ENCODE measurements at places on chromosomes 12 and 14.
A peak's percentile ranks its signal among the peaks of the same experiment; 100 is the strongest.

DNA sequence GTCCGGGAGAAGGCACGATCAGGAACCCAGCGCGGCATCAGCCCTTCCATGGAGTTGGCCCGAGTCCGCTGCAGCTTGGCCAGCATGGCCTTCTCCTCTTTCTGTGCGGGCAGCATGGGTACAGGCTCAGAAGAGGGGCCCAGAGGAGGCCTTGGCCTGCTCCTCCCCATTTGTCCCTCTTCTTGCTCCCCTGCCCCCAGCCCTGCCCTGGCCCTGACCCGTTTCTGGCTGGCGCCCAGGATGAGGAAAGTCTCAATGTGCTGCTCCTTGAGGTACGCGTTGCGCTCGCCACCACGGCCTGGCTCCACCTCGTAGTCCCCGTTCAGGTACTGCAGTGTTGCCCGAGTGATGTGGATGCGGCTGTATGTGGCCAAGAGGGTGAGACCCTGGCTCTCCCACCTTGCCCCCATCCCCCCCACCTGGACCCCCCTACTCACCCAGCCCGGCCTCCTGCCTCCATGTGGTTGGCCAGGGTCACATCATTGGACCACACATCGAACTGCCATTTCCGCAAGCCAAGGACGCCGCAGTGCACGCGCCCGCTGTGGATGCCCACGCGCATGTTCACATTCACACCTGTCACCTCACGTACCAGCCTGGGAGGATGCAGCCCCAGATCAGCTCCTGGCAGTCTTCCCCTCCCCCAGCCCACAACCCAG, 12.8 kb downstream of the ADCY6 start:
- no peak overlapping the region for H3K27ac ChIP-seq
- no peaks in the 10 kb centered on the region for H3K27me3 ChIP-seq
- no peak overlapping the region for H3K4me3 ChIP-seq
- DNase-seq: no peak

DNA sequence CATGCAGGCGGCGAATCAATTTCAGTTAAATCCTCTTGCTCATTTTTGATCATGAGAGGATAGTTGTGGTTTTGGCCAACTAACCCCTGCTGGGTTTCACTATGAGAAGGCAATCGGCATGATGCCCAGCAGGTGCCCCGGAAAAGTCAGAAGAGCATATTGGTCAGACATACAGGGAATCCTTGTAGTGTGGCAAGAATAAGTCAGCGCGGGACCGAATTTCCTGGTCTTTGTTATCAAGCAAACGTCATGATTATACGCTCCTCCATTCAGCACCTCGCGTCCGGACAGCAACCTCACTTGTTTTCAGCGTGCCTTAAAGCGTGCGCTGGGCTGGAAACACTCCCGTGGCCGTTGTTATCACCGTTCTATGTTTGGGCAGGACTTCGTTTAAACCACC, 1.8 kb downstream of the TBC1D30 start:
- H3K36me3 ChIP-seq: no peaks in the 10 kb centered on the region
- H3K4me3 ChIP-seq: no peak overlapping the region
- H3K4me1 ChIP-seq: peaks cover 17% of the 10 kb centered on the region
- H3K27ac ChIP-seq: no peak overlapping the region
- no peak for DNase-seq

DNA sequence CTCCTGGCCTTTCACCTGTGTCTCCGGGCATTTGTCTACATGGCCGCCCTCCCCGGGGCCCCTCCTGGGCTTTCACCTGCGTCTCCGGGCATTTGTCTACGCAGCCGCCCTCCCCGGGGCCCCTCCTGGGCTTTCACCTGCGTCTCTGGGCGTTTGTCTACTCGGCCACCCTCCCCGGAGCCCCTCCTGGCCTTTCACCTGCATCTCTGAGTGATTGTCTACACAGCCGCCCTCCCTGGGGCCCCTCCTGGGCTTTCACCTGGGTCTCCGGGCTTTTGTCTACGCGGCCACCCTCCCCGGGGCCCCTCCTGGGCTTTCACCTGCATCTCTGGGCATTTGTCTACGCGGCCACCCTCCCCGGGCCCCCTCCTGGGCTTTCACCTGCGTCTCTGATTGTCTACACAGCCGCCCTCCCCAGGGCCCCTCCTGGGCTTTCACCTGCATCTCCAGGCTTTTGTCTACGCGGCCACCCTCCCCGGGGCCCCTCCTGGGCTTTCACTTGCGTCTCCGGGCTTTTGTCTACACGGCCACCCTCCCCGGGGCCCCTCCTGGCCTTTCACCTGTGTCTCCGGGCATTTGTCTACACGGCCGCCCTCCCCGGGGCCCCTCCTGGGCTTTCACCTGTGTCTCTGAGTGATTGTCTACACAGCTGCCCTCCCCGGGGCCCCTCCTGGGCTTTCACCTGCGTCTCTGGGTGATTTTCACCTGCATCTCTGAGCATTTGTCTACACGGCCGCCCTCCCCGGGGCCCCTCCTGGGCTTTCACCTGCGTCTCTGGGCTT, 68.0 kb upstream of the GALNT9 start:
- DNase-seq: no peak
- H3K27me3 ChIP-seq: no peaks in the 10 kb centered on the region
- H3K4me1 ChIP-seq: no peaks in the 10 kb centered on the region
- H3K27ac ChIP-seq: no peak overlapping the region
- H3K36me3 ChIP-seq: no peaks in the 10 kb centered on the region
- no peak overlapping the region for H3K4me3 ChIP-seq

DNA sequence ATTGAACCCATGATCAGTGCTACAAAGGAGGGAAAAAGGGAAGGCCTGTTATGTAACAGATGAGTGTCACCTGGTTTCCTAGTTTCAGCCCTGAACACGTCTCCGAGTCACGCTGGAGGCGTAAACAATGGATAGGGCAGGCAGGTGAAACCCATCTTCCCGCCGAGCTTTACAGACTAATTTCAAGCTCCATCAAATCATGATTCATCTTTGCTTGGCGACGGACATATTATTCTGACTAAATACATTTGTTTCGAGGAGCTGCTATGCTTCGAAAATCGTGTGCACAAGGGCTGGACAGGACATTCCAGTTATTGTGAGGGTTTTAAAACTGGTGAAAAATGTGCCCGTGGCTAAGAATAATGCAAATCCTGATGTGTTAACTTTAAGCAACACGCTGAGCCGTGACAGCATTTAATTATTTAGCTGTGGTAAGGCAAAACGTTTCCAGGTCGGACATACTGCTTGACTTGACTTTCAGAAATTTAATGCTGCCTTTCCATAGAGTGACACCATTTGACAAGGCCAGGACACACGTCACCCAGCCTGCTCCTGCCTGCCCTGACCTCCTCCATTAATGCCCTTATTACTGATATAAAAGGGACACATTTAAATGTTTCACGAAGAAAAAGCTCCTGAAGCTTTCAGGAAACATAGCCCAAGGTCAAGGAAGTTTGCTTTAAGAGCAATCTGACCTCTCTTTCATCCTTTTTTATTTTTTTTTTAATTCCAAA, 1203.5 kb upstream of the TMEM132C start:
- no peaks in the 10 kb centered on the region for H3K36me3 ChIP-seq
- H3K4me3 ChIP-seq: no peak overlapping the region
- no peak for DNase-seq
- no peaks in the 10 kb centered on the region for H3K4me1 ChIP-seq
- no peaks in the 10 kb centered on the region for H3K27me3 ChIP-seq

DNA sequence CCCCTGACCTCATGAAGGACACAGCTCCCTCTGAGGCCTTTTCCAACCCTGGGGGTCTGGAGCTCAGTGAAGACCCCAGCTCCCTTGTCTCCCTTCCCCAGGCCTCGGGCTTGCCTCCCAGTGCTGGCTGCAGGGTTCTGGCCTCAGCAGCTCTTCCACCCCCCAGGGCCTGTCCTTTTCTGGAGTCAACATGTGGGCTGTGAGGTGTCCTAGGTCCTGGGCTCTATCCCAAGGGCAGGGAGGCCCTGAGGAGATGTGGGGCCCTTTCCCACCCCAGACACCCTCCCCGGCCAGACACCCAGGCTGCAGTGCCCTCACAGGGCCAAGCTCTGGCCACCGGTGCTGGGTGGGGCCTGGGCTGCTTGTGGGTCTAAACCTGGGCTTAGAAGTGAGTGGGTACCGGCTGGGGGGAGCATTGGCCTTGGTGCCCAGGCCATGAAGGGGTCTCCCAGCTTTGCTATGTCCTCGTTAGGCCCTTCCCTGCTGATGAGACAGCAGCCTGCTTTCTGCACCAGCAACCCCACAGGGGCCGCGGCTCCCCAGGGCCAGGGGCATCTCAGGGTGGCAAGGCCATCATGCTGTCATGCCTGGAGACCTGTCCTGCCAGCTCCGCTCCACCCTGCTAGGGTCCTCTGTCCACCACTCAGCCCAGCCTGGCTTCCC, 2.7 kb upstream of the CRIP2 start:
- H3K27ac ChIP-seq: peak overlapping the region; percentile 86
- no peaks in the 10 kb centered on the region for H3K27me3 ChIP-seq
- peaks cover 26% of the 10 kb centered on the region for H3K4me1 ChIP-seq
- H3K36me3 ChIP-seq: peaks cover 15% of the 10 kb centered on the region

DNA sequence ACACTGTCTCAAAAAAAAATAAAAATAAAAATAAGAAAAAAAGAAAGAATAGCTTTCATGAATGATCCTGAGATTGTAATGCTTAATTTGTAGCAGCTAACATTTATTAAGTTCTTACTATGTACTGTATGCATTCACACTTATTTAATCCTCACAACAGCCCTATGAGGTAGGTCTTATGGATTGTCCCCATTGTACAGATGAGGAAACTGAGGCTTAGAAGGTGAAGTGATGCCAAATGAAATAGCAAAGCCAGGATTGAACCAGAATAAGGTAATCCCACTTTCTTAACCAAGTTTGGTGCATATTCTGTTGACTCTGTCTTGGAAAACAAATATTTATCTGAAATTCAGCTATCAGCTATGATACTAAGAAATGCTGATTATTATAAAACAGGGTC, 2.1 kb downstream of the USP30 start:
- no peak for DNase-seq
- H3K36me3 ChIP-seq: peaks cover 15% of the 10 kb centered on the region
- H3K4me3 ChIP-seq: no peak overlapping the region
- no peaks in the 10 kb centered on the region for H3K4me1 ChIP-seq
- no peaks in the 10 kb centered on the region for H3K27me3 ChIP-seq

GRCh38 chr12:103751171-103751570, 89.9 kb downstream of the NT5DC3 start:
- H3K36me3 ChIP-seq: no peaks in the 10 kb centered on the region
- no peak for DNase-seq
- no peaks in the 10 kb centered on the region for H3K4me1 ChIP-seq
- no peaks in the 10 kb centered on the region for H3K27me3 ChIP-seq
- H3K27ac ChIP-seq: no peak overlapping the region
- no peak overlapping the region for H3K4me3 ChIP-seq

DNA sequence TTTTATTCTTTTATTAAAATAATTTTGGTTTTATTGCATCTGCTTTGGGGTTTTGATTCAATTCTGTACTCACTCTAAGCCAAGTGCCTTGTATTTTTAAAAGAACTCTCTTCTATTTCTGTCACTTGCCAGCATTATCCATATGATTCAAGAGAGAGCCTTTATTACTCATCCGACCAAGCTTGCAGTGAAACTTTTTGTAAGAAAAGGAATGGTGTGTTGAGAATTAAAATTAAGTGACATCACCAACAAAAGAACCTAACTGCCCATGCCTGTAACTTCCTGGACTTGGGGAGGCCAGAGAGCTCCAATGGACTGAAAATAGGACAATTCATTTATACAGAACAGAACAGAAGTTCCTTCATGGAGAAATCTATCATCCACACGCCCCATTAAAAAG, 52.1 kb downstream of the GALNT4 start:
- no peak overlapping the region for H3K27ac ChIP-seq
- no peaks in the 10 kb centered on the region for H3K27me3 ChIP-seq
- H3K4me3 ChIP-seq: no peak overlapping the region
- no peaks in the 10 kb centered on the region for H3K36me3 ChIP-seq

All from ascending aorta (tissue), 2 donors.